ENCODE measurements at places on chromosomes 1 and 21.

DNA sequence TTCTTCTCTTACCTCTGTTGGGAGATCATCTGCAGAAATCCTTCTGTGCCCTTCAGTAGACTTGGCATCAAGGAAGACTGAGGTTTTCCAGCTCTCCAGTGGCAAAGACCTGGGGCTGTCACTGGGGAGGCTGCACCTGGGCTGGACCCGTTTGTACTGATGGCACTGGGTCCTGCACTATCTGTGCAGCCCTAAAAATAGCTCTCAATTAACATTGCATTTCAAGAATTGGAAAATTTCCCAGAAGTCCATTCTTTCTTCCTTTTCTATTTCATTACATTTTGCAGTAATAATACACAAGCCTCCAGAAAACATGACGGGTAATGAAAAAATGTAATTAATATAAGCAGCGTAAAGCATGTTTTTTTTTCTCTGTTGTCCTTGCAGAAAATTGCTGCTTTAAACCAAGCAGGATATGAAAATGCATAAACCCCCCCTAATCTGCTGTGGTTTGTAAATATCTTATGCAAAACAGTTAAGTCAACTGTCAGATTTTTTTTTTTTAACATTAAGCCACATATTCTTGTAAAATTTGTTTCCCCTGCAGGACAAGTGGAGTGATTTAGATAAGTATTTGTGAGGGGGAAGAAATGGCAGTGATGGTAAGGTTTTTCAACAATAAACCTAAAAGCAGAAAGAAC is 64.9 kb downstream of the LMO4 start:
- no peak for DNase-seq

- DNase-seq, result no peak
These were observed 3.8 kb upstream of the CD1B start for GRCh38 chr1:158335213-158335532.

- DNase-seq, result no peak
These were observed 17.3 kb downstream of the CA6 start for GRCh38 chr1:8962812-8963530.

- DNase-seq, result peak; percentile 17
These were observed 618 bp downstream of the HNRNPR start for GRCh38 chr1:23343221-23344110.

GRCh38 chr1:15489052-15489736 is 13.3 kb downstream of the CELA2B start:
- no peak for DNase-seq

GRCh38 chr1:145720878-145721671 is 1.8 kb downstream of the CD160 start:
- peak; percentile 57 for DNase-seq

DNA sequence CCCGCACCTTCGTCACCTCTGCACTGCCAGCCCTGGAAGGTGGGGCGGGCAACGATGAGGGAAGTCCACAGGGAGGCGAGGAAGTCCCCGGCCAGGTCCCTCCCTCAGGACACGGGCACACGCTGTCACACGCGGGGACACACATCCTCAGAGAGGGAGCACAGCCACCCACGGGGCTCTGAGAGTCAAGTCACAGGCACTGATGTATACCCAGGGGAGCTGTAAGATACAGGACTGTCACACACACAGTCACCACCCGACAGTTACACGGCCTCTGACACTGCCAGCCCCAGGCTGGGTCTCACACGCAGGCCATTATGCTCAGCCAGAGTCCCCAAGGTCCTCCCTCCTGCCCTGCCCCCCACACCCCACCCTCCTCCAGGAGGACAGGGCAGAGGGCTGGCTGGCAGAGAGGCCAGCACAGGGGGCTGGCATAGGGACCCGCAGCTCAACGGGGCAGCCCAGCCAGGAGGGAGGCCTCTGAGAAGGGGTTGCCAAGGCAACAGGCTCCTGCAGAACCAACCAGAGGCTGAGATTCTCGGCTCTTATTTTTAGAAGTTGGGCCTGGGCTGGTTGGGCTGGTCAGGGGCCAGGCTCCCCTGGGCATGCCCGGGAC is 17.7 kb upstream of the ADGRB2 start:
- DNase-seq, result no peak

GRCh38 chr1:19054216-19054615 is 97.7 kb upstream of the IFFO2 start:
- DNase-seq, result no peak

- no peak for DNase-seq
These were observed 58.0 kb downstream of the LEPR start for GRCh38 chr1:65478379-65479026.

DNA sequence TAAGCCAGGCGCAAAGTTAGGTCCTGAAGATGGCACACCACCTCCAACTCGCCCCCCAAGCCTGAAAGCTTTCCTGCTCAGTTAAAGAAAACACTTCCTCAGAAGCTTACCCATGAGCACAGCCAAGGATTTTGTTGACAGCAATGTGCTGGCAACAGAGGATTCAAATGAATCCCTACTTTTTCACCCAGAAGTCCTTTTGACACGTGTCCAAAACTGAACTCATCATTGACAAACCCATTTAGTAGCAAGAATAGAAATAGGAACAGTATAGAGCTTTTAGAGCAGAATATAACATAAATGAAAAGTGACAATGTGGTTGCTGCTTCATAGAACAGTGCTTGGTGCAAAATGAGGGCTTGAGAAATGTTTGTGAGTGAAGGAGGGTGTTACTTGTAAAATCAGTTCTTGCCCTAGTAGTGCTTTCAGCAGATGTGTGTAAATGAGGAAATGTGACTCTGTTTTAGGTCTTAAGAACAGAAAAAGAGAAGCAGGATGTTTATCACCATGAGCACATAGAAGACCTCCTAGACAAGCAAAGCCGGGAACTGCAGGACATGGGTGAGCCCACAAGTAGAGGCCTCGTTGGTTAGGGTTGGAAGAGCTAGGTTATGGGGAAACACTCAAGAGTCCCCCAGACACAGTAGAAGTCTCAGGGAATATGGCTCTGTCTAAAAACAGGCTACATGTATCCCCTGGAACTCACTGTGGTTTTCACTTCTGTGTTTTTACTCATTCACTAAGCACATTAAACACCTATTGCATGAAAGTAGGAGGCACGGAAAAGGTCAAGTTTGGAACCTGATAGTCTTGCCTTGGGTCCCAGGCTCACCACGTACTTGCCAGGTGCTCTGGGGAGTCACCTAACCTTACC is 48.6 kb upstream of the TMEM125 start:
- DNase-seq, result no peak

GRCh38 chr1:43834280-43835081 is 99.1 kb upstream of the ARTN start:
- DNase-seq, result no peak

- DNase-seq, result no peak
These were observed 11.2 kb upstream of the SLAMF9 start for GRCh38 chr1:159965263-159965662.

GRCh38 chr1:170765712-170766330 is 101.9 kb downstream of the PRRX1 start:
- DNase-seq, result no peak

DNA sequence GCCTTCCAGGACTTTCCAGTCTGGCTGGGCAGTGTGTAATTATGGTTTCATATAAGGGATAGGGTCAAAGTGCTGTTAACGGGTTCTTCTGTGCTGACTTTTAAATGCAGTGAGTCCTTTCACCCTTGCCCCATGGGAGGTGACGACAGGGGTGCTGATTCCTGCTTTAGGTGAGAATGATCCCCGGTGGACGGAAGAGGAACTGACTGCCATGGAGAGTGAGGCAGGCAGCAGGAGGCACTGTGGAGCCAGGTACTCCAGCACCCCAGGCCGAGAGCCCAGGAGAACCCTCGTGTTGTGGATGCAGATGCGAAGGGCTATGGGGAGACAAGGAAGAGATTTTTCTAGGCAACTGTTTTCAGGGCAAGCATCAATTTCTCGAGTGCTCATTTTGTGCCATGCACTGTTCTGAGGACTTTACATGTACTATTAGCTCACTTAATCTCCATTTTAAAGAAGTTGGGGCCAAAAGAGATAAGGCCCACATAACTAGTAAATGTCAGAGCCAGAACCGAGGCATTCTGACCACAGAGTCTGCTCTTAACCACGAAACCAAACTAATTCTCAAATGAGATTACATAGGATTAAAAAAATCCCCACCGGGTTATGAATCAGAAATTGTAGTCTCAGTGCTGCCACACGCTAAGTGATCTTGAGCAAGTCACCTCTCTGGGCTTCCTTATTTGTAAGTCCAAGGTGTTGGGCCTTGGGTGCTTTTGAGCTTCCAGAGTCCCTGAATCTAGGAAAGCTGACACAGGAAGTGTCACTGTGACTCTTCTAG is 28.2 kb downstream of the STPG1 start:
- no peak for DNase-seq

DNA sequence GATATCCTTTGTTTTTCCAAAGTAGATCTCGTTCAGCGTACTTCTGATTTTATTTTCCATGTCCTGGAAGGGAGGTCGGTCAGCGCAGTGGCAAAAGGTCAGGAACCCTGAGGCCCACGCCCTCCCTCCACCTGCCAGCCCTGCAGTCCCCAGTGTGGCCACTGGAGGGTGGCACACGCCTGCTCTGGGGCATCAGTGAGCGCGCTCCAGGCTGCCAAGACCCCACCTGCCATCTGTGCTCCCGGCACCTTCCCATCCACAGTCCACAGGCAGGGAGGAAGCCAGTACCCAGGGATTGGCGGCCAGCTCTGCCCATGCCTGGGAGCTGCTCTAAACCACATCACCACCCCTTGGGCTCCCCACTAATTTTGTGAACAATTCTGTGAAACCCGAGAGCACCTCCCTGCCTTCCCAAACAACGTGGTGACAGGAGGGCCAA is 32.3 kb downstream of the SLC66A1 start:
- no peak for DNase-seq

DNA sequence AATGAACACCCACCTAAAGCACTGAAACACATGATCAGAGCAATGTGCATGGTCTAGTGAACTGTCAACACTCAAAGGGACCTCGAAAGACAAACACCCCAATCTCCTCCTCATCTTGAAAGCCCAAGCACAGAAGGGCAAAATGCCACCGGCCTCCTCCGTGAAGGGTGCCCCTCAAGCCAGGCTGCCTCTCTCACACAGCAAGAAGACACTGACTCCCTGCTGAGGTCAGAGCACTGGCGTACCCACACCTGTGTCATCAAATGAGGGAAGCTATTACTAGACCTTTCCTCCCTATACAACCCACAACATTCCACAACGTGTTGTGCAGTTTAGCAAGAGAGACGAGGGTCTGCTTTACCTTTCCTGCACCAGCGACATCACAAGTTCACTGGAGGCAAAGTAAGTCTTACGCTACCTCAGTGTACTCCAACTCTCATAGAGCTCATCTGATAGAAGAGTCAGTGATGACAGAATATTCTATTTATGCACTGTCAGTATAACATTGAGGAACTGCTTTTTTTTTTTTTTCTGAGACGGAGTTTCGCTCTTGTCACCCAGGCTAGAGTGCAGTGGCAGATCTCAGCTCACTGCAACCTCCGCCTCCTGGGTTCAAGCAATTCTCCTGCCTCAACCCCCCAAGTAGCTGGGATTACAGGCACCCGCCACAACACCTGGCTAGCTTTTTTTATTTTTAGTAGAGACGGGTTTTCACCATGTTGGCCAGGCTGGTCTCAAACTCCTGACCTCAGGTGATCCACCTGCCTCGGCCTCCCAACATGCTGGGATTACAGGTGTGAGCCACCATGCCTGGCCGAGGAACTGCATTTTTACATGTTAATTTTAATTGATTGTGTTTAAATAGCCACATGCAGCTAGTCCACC is 3.3 kb downstream of the SH3BP5L start:
- no peak for DNase-seq

DNA sequence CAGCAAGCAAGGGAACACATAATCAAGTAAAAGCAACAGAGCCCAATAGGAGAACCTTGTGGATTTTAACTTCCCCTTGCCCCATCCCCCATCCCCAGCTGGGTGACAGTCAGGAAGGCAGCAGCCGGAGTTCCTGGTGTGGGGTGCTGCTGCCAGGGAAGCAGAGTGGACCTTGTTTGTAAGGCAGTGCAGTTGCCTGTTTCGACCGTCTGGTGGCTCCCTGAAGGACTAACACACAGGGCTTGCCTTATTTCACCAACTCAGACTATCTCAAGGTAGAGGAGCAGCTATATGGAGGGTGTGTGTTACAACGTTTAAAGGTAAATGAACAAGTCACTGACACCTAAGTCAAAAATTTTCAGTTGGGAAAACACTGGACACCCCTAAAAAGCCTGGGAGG is 6.6 kb downstream of the KRTAP10-8 start:
- DNase-seq, result no peak

- DNase-seq, result no peak
These were observed 1.4 kb upstream of the IL24 start for GRCh38 chr1:206895837-206896242.

GRCh38 chr1:195336812-195337211 is 1271.4 kb downstream of the KCNT2 start:
- DNase-seq, result no peak

DNA sequence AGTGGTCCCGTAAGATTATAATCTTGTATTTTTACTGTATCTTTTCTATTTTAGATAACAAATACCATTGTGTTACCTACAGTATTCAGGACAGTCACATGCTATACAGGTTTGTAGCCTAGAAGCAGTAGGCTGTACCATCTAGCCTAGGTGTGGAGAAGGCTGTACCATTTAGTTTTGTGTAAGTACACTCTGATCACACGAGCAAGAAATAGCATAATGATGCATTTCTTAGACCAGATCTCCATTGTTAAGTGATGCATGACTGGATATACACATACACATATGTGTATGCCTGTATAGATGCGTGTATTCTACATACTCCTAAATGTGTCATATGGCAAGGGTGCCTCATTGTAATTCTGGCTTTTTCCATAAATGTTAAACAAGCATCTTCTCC is 33.9 kb downstream of the GALNT2 start:
- no peak for DNase-seq

DNA sequence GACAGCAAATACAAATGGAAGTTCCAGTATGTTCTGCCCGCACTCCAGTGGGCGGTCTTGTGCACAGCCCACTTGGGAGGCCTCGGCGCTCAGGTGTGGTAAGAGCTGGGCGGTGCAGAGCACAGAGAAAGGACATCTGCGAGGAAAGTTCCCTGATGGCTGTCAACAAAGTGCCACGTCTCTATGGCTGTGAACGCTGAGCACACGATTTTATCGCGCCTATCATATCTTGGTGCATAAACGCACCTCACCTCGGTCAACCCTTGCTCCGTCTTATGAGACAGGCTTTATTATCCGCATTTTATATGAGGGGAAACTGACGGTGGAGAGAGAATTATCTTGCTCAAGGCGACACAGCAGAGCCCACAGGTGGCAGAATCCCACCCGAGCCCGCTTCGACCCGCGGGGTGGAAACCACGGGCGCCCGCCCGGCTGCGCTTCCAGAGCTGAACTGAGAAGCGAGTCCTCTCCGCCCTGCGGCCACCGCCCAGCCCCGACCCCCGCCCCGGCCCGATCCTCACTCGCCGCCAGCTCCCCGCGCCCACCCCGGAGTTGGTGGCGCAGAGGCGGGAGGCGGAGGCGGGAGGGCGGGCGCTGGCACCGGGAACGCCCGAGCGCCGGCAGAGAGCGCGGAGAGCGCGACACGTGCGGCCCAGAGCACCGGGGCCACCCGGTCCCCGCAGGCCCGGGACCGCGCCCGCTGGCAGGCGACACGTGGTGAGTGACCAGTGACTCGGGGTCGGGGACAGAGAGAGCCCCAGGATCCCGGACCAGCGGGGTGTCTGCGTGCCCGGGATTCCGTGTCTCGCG is at the start of gene IL12RB2:
TSS of gene IL12RB2 (plus strand) at position 623 of the 810 bp plus-strand sequence. CDS start 12,496 bp downstream, outside the sequence.
- no peak for DNase-seq

Data from activated T-helper 1 cell treated with anti-CD3 and anti-CD28 coated beads, Interleukin-2, amount 50 U/mL, for 16 hours (primary cell).